Hematopoietic multipotent progenitor cell (in vitro differentiated cells): ENCODE measurements at places on chromosomes 5 and 9.

GRCh38 chr9:37953206-37953774 is 49.4 kb upstream of the SLC25A51 start:
- DNase-seq, result no peak

- no peak for DNase-seq
These were observed 89.3 kb upstream of the TNC start for GRCh38 chr9:115207003-115207836.

- no peak for DNase-seq
These were observed 24.0 kb downstream of the NRG2 start for GRCh38 chr5:140018920-140019644.

GRCh38 chr5:40680741-40681362 is 1.1 kb downstream of the PTGER4 start:
- no peak for DNase-seq
